ENCODE measurements at places on chromosomes 11 and 22.

DNA sequence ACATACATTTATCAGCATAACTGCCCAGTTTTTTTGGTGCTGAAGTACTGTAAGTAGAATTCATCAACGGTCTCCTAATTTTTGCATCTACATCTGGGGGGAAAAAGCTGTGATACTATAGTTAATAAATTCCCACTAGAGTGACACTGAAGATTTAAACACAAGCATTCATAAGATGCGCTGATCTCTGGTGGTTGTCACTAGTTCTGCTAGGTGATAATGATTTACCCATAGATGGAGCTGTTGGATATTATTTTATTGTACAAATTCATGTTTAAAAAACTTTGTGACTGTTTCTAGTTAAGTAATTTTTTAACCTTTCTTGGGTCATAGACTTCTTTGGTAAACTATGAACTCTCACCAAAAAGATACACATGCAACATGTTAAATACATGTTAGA, 106.6 kb downstream of the EMSY start:
- no peak for DNase-seq

- no peak for DNase-seq
These were observed 753.0 kb downstream of the NTM start for GRCh38 chr11:132123449-132123848.

GRCh38 chr22:45548991-45549761, 46.5 kb downstream of the FBLN1 start:
- DNase-seq: no peak

GRCh38 chr11:44016131-44016530, 31.6 kb upstream of the ACCSL start:
- DNase-seq: no peak

DNA sequence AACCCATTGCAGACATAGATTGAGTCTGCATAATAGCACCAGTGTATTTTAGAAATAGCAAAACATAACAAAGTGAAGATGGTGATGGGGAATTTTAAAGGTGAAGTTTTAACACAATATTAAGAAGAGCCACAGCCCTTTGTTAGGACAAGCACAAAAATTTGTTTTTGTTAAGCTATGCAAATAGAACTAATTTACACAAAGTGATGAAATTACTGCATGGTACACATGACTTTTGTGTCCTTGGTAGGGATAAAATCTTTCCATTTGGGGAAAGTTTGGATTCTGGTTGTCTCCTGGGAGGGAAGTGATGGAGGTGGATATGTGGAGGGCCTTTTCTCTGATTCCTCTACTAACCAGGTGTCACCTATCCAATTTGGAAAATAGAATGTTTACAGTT, 50.4 kb upstream of the MTNR1B start:
- DNase-seq: no peak

- no peak for DNase-seq
These were observed 766 bp downstream of the APOL2 start for GRCh38 chr22:36238373-36239149.

DNA sequence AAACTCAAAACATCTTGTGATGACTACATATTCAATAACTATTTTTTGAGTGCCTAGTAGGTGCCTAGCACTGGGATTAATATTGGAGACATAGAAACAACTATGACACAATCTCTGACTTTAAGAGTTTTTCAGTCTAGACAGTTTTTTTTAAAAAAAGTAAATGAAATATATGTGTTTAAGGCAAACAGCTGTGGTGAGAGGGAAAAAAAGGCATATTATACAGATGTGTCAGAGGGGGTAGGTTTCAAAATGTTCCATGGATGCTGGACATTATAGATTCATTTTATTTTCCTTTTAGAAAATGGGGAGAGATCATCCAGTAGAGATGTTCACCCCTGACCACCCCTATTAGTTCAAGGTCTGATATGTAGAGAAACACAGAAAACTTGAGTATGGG, 90.8 kb downstream of the LUZP2 start:
- DNase-seq: no peak

GRCh38 chr22:25404556-25404927, 159.9 kb upstream of the GRK3 start:
- peak; percentile 83 for DNase-seq

DNA sequence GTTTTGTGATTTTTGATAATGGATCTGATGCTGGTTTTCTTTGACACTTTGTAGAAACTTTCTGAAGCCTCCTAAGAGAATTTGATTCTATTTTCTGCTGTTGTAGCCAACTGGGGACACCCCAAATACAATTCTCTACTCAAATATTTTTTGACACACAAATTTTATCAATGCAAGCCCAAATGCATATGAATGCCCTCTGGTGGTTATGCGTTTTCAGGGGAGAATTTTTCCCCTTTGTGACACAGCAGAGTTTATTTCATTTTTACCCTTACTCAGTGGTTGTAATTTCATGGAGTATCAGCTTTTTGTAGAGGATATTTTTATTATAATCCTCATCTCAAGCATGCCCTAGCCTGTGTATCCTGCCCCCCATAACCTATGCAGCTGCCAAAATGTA, 44.7 kb upstream of the MTMR2 start:
- peak; percentile 10 for DNase-seq

All from posterior cingulate gyrus (tissue), 11 donors.